ENCODE measurements at places on chromosomes 2 and 18.
A peak's percentile ranks its signal among the peaks of the same experiment; 100 is the strongest.

- DNase-seq = no peak
Observed at GRCh38 chr18:78894033-78894305, 85.6 kb upstream of the SALL3 start.

GRCh38 chr2:153478289-153479261 is at the start of gene RPRM:
RPRM (minus strand) TSS chr2:153478762; CDS start chr2:153478565, 197 bp downstream.
- peak; percentile 67 for DNase-seq

DNA sequence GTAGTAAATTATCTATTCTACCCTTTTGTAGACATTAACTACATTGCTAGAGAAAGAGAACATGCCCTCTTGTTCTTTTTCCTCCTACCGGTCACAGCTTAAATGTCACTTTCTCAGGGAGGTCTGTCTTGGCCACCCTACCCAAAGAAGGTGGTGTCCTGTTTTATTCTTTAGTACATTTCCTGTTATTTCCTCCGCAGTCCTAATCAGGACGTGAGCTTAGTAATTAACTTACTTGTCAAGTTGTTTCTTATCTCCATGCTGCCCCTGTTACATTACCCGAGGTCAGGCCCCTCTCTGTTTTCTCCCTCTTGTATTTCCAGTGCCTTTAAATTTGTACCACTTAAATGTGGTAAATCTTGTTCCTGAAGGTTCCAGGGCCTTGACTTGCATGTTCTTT is 73.7 kb upstream of the RMDN2 start:
- no peak for DNase-seq

DNA sequence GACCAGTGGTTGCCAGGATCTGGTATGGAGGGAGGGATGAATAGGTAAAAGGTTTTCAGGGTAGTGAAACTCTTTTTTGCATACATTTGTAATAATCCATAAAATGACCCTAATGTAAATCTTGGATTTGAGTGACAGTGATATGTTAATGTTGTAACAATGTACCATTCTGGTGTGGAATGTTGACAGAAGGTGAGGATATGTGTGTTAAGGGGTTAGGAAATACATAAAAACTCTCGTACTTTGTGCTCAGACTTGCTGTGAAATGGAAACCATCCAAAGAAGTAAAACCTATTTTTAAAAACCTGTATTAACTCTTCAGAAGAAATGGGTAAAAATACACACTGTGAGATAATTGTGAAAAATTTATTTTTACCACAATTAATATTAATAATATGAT is 66.2 kb downstream of the SYT4 start:
- no peak for DNase-seq

- DNase-seq = no peak
Observed at GRCh38 chr18:66564236-66564635, 39.7 kb downstream of the CDH19 start.
